ENCODE measurements at places on chromosomes 6 and 20. TPM values are rescaled to one million over a fixed set of nuclear protein-coding genes. Genes with fewer than 3 reads are reported as not detected.

The CCDC170 gene
- total RNA-seq = 1.6 TPM

The NKAPL gene
- total RNA-seq = not detected

The TMEM151B gene
- not detected for total RNA-seq

DNA sequence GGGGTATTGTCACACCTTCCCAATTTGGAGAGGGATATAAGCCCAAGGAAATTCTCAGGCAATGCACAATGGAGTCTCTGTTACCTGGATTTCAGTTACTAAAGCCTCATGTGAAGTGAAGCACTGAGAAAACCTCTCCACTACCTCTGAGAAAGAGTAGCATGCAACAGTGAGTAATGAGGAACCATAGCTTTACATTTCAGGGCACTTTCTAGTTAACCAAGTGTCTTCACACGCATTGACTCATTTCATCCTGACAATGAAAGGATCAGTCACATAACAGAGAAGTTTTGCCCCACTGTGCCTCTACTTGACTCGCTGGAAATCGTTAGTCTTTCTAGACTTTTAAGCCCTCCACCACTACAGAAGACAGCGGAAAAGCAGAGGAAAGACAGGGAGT lies 86.2 kb upstream of the ARID1B start:
- DNase-seq = no peak

DNA sequence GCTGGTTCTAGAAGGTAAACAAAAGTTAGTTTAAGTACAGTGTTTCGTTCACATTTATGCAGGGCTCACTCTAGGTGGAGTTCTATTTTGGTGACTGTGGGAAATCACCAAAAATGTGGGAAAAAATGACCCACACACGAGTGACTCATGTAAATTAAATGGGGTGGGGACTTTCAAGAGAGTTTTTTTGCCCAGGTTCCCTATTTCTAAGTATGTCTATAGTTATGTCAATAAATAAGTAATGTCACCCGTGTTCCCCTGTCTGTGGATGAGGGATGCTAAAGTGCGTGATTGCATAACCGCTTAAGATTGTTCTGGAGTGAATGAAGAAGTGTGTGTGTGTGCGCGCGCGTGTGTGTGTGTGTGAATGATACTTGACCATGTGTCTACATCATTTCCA lies 69.1 kb downstream of the MYB start:
- no peak for DNase-seq

- DNase-seq = no peak
Observed at GRCh38 chr20:49699200-49699992, 14.3 kb downstream of the B4GALT5 start.

All from PC-9 (cell line).